ENCODE measurements at places on chromosomes 12 and 14. TPM values are rescaled to one million over a fixed set of nuclear protein-coding genes. Genes with fewer than 3 reads are reported as not detected.

GRCh38 chr14:43297794-43298193 is 1209.3 kb downstream of the FSCB start:
- no peak for DNase-seq

DNA sequence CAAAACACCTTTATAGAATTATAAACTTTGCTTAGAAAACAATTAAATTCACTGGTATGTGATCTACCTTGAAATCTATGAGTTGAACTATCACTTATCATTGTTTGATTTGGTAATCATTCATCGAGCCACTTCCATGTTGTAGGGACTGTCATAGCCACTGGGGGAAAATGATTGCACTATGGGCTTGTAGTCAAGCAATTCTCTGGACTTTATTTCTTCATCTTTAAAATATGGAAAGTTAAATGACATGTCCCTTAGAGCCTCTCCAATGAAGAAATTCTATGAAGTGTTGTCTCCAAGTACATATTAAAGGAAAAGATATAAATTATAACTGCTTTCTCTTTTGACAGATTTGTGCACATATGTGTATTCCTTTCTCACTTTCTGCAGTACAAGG is 97.3 kb downstream of the NELL2 start:
- no peak for DNase-seq

DNA sequence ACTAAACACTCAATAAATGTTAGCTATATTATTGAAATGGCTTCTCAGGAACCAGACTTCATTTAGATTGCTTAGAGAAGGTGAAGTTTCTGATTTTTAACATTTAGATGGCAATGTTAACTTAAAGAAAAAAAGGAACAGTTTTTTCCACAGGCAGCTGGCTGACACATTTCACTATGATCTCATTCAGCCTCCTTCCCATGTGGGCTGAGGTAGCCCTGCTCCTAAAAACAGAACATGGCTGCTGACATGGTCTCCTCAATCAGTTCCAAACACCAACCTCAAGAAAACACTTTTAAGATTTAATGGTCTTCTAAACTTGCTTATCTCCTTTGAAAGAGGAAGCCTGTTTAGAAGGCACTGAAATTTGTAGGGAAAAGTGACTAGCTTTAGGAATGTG is 23.8 kb downstream of the GNS start:
- DNase-seq: no peak

- no peak for DNase-seq
Observed at GRCh38 chr12:101781834-101782233, 42.6 kb upstream of the SYCP3 start.

DNA sequence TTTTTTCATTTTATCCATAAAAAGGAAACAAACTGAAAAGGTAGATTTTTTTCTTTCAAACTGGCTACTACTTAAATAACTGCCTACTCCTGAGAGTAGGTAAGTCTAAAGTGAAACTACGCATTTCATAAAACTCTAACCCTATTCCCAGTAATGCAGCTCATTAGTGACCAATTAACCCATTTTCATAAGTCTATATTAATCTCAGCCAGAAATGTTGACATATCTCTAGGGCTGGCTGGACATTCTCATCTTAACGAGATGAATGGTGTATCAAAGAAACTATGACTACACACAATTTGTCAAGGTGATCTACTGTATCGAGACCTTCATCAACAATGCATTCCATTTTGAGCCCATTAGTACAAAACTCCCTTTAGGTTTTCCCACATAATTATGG is 57.2 kb downstream of the EPS8 start:
- no peak for DNase-seq

GRCh38 chr12:109670731-109671130 is 42.9 kb upstream of the FAM222A start:
- no peak for DNase-seq

DNA sequence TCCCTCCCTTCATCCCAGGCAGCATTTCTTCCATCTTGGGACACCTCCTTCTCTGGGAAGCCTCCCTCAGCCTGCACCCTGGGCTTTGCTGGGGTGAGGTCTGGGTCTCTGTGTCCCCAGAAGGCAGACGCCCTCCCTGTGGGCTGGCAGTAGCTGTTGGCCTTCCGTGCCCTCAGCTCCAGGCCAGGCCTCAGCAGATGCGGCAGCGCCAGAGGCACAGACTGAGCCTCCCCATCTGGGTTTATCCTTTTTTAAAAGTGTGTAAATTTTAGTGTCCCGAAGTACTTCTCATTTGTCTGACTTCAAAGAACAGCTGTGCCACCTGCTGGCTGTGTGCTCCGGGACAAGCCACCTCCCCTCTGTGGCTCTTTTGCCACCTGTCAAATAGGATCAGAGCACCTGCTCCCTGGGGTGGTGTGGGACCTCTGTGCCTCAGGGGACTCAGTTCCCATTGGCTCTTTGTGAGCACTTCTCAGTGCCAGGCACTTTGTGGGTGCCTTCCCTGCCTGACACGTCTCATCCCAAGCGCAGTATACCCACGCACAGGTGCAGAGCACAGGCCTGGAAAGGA is 11.1 kb downstream of the EXOC3L4 start:
- DNase-seq: no peak

GRCh38 chr12:8449355-8449859 is 6.4 kb upstream of the CLEC6A start:
- DNase-seq: no peak

GRCh38 chr14:44436458-44436857 is 70.6 kb downstream of the FSCB start:
- no peak for DNase-seq

GRCh38 chr12:121080909-121081308 is 41.9 kb upstream of the OASL start:
- no peak for DNase-seq

DNA sequence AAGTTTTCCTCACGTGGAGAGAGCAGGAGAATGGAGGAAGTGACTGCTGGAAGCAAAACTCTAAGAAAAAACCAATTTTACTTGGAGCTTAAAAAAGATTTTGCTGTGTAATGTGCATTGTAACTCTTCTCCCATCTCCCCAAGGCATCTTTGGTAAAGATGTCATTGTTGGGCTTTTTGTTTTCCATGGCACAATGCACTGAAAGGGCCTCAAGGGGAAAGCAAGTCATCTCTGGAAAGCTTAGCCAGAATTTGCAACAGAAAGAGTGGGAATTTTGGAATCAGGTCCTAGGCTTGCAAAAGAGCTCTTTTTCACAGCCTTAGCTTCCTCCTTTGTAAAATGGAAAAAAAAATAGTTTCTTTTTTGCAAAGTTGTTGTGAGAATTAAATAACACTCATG is 7.9 kb upstream of the PPM1A start:
- DNase-seq: no peak

GRCh38 chr14:34461334-34462131 is 507 bp downstream of the SPTSSA start:
- DNase-seq: peak; percentile 75

GRCh38 chr14:106013879-106014376 is 487.5 kb downstream of the TMEM121 start:
- no peak for DNase-seq

DNA sequence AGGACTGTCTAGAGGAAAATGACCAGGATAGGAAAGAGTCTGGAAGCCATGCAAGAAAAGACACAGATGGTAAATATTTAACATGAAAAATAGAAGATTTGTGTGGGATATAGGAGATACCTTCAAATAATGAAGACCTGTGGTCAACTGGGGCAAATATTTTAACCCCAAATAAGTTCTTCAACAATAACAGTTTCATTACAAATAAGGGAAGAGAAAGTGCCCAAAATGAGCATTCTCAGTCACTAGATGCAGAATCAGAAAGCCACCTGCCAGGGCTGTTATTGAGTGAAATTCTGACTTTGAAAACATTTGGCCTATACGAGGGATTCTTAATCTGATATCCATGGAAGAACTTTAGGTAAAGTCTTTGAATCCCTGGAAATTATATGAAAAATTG is 231.2 kb upstream of the PLEKHG7 start:
- DNase-seq: no peak

PLEKHG7 gene
- total RNA-seq: not detected

OR10G2 gene
- not detected for total RNA-seq

OVCH1 gene
- under 0.01 TPM for total RNA-seq

DRAM1 gene
- total RNA-seq: 150 TPM

KRT82 gene
- total RNA-seq: not detected

KLHL33 gene
- total RNA-seq: 0.36 TPM

Data from osteoblast (primary cell).